H54 (cell line): ENCODE measurements at places on chromosomes 6 and 20.

DNA sequence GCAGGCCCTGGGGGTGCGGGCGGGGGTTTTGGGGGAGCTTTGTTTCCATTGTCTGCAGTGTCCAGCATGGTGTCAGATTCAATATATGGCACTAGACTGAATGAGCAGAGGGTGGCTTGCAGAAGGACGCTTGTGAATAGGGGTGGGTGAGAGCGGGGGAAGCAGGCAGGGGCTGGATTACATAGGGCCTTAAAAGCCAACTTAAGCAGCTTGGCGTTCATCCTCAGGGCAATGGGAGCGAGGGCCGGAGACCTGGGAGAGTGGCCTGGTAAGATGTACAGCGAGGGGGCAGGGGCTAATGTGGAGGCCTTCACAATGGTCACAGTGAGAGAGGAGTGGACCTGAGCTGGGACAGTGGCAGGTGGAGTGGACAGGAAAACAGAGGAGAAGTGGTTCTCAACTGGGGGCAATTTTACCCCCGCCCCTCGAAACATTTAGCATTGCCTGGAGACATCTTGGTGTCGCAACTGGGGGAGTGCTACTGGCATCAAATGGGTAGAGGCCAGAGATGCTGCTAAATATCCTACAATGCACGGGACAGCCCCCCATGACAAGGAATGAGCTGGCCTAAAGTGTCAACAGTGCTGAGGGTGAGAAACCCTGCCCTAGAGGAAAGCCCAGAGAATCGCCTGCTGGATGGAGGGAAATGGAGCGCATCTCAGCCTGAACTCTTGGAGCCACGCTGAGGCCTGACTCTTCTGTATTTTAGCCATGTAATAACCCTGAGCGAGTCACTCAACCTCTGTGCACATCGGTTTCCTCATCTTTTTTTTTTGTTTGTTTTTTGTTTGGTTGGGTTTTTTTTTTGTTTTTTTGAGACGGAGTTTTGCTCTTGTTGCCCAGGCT, 15.1 kb upstream of the BAK1 start:
- no peak for DNase-seq

DNA sequence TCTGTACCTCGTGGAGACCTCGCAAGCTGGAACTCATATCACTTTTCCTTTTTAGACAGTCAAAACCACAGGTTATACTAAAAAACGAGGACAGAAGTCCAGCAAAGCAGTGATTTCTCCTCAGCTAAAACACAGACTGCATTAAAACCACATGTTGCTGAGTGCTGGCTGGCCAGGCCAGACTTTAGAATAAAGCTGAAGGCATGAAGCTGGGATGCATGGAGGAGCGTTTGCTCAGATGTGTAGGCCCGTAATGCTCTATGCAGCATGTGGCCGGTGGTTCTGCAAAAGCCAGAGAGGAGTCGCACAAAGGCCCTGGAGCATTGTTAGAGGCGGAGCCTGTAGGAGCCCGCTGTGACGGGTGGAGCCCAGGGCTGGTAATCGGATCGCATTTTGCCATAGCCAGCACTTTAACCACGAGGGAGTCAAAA, 83.6 kb downstream of the SMOC2 start:
- no peak for DNase-seq

GRCh38 chr6:25975923-25976560, 13.4 kb downstream of the TRIM38 start:
- DNase-seq, result no peak

- DNase-seq, result no peak
Observed at GRCh38 chr6:17494177-17494576, 100.8 kb downstream of the CAP2 start.

DNA sequence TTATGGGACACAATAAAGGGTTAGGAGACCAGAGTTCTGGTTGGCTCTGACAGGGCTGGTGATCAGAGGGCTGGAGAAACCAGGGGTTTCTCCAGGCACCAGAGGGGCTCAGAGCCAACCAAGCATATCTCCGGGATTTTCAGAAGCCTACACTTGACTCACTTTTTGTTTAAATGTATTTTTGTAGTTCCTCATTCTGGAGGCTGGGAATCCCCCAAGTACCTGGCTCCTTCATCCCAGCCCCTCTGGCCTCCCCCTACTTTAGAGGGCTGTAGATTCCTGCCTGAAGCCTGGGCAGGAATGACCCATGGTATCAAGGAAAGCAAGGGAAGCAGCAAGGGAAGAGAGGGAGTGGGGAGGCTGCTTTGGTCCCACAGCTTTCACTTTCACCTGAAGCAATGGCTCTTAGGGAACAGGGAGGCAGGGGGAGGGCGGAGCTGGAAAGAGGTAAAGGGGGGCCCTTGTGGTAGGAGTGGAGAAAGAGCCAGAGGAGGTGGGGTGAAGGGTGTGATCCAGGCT, 973 bp downstream of the CD40 start:
- DNase-seq, result no peak

- DNase-seq, result no peak
Observed at GRCh38 chr6:14634072-14634471, 516.5 kb downstream of the CD83 start.

GRCh38 chr6:87660226-87660911, 41.7 kb downstream of the AKIRIN2 start:
- peak; percentile 26 for DNase-seq

GRCh38 chr6:169160855-169161560, 92.6 kb downstream of the THBS2 start:
- no peak for DNase-seq

GRCh38 chr6:80501636-80502035, 395.2 kb downstream of the BCKDHB start:
- no peak for DNase-seq

DNA sequence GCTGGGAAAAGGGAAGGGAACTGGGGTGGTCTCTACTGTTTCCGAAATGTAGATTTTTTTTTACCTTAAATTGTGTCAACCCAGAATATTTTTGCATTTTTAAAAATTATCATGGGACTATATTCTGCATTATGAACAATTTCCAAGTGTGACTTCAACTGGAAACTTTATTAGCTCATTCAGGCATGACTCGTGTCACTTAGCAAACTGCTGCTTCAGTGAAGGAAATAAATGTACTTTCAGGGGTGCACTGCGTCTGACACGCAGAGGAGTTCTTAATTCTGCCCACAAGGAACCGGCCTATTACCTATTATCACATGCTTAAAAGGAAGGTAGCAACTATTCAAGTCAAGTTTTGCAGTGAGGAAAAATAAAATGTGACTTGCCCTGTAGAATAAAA, 291.3 kb upstream of the PRDM1 start:
- no peak for DNase-seq

DNA sequence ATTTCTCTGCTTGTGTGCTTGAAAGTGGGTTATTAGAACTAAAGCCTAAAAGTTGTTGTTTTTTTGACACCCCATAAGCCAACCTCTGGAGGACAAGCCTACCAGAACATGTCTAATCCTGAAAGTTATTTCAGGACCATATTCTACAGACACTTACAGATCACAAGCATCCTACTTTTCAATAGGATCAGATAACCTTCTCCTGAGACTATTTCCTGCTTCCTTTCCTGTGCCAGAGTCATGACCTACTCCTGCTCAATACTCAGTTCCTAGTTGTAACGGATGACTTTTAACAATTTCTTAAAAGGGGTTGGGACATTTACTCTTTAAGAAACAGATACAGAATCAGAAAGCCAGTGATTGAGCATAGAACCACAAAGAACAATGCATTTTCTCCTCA, 5.3 kb upstream of the FILIP1 start:
- DNase-seq, result no peak

DNA sequence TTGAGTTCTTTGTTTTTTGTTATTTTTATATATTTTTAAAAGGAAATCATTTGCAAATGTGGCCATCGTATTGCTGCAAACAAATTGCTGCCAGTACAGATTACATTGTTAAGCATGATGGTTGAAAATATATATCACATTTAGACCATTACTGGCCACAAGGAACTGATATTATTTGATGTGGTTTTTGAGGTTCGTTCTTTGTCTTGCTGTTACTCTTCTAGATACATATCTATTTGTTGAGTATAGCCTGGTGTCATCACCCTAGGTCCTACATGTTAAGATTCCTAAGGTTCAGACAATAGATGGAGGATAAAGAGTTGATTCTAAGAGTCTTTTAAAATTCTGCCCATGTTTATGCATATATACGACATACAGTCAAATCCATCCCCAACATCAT, 306.0 kb downstream of the FARS2 start:
- DNase-seq, result no peak

GRCh38 chr6:116380346-116380745, 9.6 kb downstream of the DSE start:
- no peak for DNase-seq

DNA sequence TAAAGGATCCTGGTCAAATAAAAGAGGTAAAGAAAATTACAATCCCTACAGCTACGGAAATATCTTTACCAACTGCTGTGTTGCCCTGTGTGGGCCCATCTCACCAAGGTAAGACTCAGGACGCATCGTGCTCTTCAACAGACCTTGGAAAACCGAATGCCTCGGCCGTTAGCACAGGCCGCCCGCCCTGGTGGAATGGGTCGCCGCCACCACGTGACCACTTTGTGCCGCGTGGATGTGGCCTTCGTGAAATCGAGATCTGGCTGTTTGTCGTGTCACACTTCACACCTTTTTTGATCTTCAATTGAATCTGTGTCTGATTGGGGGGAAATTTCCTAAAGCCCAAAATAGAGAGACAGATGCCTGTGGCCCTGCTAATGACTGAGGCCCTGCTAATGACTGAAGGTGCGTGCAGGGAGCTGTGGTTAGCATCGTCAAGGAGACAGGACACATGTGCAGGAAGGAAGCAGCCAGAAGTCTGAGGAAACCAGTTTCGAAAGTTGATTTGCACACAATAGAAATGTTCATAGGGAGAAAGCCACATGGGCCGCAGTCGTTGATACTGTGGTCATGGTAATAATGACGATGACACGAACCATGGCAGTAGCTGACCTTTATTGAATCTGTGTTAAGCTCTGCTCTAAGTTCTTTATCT, 175.7 kb upstream of the SNX9 start:
- no peak for DNase-seq

DNA sequence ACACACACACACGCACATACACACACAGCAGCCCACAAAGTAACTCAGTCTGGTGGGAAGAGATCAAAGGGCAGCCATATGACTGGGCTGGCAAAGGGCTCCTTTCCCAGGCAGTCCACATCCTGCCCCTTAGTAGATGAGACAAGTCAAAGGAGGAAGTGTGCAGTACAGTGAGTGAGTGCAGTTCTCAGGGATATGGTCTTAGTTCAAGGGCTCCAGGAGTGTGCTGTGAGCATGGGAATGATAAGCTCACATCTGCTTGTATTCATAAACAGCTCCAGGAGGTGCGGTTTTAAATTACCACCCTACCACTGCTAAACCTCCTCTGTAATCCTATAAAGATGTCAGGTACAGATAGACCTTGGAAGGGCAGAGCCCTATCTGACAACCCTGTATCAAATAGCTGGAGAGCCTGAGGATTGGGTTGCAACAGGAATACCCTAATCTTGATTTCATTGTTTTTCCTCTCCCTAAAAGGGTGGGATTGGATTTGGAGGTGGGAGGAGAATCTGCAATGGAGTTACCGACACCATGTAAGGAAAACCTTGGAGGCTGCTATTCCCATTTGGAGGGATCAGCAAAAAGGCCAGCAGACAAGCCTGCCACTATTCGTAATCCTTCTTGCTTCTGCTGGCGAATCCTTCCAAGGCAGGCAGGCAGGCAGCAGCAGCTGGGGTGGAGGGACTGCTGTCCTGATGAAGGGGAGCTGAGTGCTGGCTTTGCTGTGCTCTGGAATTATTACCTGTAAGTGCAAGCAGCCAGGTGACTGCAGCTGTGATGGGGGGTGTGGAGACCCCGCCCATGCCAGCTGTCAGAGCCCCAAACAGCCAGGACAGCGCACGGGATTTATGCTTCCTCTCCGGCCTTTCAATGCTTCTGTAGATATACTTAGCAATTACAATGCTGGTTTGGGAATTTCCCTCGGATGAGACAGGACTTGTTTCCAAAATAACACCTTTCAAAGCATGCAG, 342.7 kb downstream of the PRL start:
- DNase-seq, result no peak
